Osteoblast (primary cell): ENCODE measurements at places on chromosomes 5 and 9.

GRCh38 chr9:114098021-114098935, 814 bp downstream of the KIF12 start:
- DNase-seq, result peak; percentile 75

DNA sequence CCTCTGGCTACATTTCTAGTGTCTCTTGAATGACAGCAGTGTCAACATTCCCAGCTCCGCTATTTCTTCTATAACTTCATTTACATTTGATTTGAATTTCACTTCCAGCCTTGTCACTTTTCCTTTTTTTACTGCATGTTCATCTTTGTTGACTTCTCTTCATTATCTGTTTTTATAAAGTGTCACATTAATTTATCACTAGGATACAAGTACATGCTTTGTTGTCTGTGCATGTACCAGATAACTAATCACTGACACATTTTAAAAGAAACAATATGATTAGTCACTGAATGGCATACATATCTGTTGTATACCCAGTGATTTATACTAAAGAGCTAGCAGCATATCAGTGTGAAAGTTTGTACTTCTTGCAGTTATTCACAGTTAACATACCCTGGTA, 29.1 kb downstream of the ARSK start:
- DNase-seq, result no peak

DNA sequence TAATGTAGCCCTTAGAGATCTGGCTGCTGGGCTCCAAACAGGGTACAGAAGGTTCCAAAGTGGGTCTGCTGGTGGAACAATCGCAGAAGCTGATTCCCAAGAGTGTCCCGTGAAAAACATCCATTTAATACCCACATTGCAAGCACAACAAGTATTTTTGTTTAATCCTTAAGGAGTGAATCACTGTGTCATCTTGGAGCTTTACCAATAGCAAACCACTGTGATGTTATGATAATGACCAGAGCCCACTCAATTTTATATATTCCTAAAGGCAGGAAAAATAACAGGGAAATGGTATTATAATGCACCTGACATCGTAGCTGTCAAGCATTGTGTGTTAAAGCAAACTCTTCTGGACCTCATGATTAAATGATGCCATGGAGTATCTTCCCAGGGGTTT, 291.9 kb downstream of the FBXL7 start:
- peak; percentile 60 for DNase-seq

DNA sequence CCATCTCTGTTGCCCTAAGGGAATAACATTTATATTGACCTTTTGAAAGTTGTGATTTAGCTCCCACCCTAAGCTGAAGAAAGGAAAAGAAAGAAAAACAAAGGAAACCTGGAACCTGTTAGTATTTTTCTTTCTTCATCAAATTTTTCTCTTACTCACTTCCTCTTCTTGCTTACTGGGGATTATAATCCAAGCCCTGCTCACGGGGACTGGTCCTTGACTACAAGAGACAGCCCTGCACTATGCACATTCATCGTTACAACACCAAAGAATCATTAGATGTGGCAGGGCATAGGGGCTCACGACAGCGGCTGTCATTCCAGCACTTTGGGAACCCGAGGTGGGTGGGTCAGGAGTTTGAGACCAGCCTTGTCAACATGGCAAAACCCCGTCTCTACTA, 37.8 kb upstream of the LPAR1 start:
- no peak for DNase-seq

DNA sequence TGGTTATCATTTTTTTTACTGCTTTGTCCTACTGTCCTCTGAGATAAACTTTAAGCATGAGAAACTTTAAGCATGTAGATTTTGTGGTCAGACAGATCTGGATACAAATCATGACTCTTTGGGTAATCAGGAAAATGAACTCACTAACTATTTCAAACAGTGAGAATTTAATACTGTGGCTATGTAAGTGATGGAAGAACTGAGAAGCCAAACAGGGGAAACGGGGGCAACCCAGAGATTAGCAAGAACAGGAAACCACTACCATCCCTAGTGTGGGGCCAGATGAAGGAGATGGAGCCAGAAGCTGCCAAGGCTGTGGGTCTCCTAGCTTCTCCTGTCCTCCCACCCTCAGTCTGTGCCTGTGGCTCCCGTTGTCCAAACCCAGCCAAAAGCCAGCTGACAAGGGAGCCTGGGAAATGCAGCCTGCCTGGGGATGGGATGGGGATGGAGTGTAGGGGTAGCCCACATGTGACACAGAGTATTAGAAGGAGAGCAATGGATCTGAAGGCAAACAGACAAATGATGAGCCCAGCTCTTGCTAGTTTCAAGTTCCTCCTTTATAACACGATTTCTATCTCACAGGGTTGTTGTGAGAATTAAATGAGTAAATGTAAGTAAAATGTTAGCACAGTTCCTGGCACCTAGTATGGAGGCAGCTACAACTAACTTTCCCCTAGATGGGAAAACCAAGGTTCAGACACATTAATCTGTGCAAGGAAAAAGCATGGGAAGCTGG, 27.7 kb upstream of the CDC23 start:
- DNase-seq, result no peak

DNA sequence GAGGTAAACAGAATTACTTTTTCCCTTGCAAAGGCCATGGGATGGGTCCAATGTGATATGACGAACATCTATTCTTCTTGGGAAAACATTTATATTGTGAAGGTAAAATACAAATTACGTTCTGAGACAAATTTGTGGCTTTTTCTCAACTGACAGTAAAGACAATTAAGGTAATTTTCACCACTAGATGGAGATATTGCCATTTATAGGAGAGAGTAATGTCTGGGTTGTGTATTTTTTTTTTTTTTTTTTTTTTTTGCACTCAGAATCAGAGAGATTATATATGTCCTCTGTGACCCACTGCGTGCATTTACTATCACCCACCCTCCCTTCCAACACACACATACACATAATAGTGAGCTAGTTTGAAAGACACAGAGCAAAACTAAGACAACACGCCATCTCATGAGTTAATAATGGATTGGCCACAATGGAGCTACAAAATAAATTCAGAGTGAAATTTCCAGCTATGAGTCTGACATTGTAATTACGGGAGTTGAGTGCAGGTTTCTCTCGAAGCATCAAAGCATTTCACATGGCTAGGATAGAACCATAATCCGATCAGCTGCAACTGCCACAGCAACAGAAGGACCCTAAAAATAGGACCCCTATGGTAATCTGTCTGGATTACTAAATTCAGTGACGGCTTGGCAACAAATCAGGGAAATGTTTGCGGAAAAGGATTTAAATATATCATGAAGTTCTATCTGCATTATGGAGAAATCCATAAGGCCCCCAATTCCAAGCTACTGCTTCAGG, 49.2 kb downstream of the ANXA1 start:
- no peak for DNase-seq
